ENCODE measurements at places on chromosomes 3 and 15. TPM values are rescaled to one million over a fixed set of nuclear protein-coding genes. Genes with fewer than 3 reads are reported as not detected.

The NRROS gene
- 5.7 TPM for total RNA-seq

The DPP8 gene
- 30.5 TPM for total RNA-seq

The ROPN1B gene
- total RNA-seq: not detected

The DNASE1L3 gene
- not detected for total RNA-seq

The SYNM gene
- total RNA-seq: 3.9 TPM

The CLSTN2 gene
- not detected for total RNA-seq

The GAP43 gene
- not detected for total RNA-seq

The LPCAT4 gene
- total RNA-seq: 36.3 TPM

The LDHAL6B gene
- total RNA-seq: not detected

The SLC51B gene
- not detected for total RNA-seq

The SH2D7 gene
- total RNA-seq: not detected

The GPR149 gene
- not detected for total RNA-seq

Measured in CD8-positive, alpha-beta T cell (primary cell).